ENCODE measurements at places on chromosomes 5 and 9. TPM values are rescaled to one million over a fixed set of nuclear protein-coding genes. Genes with fewer than 3 reads are reported as not detected.

DNA sequence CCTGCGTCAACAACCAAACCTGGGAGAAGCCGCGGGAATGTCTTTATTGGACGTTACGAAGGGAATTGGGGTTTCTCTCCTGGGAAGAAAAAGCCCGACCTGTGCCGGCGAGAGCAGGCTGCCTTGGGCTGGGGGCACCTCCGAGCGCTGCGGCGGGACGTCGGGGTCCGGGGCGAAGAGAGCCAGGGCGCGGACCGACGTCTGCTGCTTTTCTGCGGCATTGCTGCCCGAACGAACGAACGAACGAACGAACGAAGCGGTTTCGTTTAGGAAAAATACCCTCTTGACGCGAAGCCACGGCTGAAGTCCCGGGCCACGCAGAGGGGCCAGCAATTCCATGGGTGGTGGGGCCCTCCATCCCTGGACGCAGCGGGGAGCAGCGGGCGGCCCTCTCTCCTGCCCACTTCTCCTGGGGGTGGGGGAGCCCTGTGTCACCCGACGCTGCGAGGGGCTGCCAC is 4.8 kb upstream of the PITX1 start:
- DNase-seq, result no peak

GRCh38 chr5:64347309-64347708 is 158.5 kb upstream of the RGS7BP start:
- DNase-seq, result no peak

DNA sequence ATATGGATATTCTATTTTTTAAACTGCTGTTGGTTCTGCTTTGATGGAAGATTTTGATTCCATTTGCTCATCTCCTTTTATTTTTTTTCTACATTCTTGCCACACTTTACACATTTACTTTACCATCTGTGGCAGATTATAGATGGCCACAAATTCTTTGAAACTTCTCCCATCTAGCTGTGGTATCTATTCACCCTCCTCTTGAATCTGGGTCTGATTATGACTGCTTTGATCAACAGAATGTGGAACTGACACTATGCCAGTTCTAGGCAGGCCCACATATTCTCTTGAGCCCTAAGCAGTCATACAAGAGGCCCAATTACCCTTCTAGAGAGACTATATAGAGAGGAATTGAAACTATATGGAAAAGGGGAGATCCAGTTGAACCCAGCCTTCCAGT is 439.0 kb upstream of the PTGER4 start:
- no peak for DNase-seq

- DNase-seq, result no peak
These were observed 39.3 kb downstream of the CAPSL start for GRCh38 chr5:35898952-35899660.

DNA sequence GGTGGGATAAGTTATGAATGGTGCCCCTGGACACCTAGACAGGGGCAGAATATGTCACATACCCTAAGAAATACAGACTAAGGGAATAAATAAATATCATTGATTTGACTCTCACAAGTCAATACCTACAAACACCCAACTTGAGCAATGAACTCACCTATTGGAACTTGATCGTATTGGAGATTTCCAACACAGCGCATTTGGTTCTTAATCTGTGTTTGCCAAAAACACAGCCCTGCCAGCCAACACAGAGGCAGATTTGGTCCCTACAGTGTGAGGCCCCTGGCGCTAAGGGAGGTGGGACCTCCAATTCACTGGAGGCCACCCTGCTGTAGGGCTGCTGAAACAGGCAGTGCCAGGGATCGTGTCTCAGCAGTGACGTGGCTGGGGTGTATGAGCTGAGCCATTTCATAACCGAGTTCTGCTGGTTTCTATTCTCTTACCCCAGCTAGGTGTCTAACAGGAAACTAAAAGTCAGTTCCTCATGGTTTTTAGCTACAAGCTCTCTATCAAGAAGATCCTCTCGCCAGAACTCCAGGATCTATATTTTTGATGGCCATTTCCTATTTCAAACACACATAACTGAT is 84.5 kb downstream of the SLC1A1 start:
- DNase-seq, result no peak

DNA sequence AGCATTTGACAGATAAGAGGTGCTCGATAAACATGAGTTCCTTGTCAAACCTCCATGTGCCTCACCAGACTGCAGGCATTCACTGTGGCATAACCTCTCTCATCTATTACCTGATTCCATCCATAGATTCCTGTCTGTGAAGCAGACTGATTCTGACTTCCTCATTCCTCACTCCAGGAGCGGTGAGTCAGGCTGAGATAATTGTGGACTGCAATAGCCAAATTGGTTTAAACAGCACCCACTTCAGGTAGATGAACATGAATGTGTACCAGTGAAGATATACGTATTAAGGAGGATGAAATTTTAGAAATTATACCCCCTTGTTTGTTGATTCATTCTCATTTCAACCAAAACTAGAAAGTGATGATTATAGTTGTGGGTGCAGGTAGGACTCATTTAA is 391.2 kb downstream of the HINT1 start:
- no peak for DNase-seq

DNA sequence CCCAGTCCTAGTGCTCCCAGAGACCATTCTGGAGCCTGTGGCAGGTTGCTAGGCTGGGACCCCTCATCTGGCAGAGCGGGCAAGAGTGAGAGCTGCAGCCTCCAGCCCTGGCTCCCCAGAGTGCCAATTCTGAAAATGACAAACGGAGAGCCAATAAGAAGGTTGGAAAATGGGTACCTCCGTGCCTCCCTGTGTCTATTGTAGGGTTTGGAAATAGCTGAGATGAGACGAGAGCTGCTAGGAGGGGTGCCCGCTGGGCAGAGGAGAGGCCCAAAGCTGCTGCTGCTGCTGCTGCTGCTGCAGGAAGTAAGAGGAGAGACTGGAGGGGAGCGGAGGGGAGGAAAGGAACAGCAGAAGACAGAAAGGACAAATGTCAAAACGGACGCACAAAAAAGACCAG is 36.0 kb upstream of the FUBP3 start:
- DNase-seq, result no peak

- no peak for DNase-seq
These were observed 178.5 kb downstream of the RAB3C start for GRCh38 chr5:58761407-58761806.

DNA sequence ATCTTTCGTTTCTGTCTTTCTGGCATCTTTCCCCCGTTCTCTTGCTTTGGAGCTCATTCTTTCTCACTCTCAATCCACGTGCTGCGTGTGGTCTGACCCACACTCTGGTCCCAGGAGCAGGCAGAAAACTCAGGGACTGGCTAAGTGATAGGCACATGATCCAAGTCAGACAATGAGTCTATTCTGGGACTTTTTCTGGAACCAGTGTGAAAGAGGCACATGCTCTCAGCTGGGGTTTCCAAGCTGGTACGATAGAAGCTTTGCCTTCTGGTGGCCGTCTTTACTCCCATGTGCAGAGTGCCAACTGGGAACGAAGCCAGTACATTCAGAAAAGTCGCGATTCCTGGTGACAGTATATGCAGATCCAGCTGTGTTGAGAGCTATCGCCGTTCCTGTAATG is 94.4 kb downstream of the PDZD2 start:
- DNase-seq, result no peak

DNA sequence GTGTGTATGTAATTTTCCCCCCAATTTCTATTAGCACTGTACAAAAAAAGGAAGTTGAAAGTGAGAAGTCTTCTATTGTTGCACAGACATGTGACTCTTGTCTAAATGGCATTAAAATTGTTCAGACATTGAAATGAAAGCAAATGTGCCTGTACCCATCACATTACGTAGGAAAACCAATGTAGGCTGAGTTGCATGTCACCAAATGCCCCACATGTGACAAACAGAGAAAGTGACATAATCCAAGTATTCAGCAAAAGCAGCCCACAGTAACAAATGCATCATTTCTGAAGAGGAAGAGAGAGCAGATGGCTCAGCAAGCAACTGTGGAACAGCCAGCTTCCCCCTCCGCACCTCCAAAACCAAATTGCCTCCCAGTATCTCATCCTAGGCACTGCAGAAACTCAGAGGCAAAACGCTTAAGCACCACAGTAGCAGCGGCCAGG is 161.5 kb upstream of the NR4A3 start:
- no peak for DNase-seq

DNA sequence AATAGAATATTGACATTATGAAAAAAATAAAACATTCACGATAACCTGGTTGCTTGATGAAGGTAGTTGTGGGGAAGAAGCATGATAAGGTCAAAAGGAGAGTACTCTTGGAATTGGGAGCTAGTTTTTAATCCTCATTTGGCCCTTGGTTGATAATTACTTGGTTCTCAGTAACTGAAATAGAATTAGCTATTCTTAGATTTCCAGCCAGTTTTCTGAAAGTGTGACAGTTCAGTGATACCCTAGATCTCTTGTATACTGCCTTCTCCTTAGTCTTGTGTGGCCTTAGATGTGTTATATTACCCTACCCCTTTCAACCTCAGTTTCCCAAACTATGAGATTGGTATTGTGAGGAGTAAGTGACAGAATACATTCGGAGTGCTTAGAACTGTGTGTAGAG is 17.4 kb downstream of the MARCHF6 start:
- no peak for DNase-seq

- DNase-seq, result no peak
These were observed 62.2 kb downstream of the DMRTA1 start for GRCh38 chr9:22508790-22509189.

- no peak for DNase-seq
These were observed 11.4 kb downstream of the TTC1 start for GRCh38 chr5:160020266-160020770.

DNA sequence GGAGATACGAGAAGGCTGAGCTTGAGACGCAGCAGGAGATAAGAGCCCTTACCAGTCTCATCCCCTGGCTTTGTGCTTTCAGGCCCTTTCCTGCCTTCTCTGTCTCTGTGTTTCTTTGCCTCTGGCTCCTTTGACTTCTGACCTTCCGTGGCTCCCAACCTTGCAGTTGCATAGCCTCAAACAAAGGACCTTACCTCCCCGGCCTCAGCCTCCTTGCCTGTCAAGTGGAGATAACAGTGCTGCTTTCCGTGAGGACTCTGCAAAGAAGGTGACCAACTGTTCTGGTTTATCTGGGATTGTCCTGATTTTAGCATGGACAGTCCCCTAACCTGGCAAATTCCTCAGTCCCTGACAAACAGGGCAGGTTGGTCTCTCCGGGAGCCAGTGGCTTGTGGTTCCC is 287.8 kb upstream of the MVB12B start:
- no peak for DNase-seq

DNA sequence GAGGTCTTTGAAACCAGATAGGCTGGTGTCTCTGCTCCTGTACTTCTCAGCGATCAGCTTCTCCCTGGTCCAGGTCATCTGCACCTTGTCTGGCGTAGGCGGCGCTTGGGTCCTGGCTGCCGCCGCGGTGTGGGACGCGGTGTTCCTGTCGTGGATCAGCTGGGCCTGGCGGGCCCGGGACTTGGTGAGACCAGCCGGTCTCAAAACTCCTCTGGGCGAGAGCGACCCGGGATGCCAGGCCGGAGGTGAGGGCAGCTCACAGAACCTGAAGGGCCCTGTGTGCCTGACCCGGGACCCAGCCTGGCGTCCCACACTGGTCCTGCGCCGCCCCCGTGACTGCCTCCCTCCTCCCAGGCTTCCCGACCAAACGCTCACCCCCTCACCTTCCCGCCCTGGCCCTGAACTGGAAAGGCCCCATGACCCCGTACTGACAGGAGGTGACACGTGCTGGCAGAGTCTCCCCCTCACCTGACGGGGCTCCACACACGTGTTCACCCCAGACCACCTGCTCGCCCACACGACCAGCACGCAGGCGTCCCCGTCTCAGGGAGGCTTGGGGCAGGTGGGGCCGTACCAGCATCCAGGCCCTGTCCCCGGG is 49.0 kb downstream of the NKD2 start:
- peak; percentile 58 for DNase-seq

DNA sequence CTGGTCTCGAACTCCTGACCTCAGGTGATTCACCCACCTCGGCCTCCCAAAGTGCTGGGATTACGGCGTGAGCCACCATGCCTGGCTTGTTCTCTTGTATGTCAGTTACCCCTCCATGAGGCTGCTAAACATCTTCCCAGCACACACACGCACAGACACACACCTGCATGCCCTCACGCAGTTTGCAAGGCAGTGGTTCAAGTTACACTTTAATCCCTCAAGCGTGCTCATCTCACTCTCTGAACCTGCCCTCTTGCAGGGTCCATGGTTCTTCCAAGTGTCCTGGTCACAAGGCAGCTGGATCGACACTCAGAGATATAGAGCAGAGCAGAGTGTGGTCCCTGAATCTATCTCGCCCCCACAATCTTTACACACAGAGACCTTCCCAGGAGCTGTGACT is 34.1 kb upstream of the RUFY1 start:
- no peak for DNase-seq

- DNase-seq, result no peak
These were observed 314.7 kb upstream of the GRAMD2B start for GRCh38 chr5:126108470-126108869.

DNA sequence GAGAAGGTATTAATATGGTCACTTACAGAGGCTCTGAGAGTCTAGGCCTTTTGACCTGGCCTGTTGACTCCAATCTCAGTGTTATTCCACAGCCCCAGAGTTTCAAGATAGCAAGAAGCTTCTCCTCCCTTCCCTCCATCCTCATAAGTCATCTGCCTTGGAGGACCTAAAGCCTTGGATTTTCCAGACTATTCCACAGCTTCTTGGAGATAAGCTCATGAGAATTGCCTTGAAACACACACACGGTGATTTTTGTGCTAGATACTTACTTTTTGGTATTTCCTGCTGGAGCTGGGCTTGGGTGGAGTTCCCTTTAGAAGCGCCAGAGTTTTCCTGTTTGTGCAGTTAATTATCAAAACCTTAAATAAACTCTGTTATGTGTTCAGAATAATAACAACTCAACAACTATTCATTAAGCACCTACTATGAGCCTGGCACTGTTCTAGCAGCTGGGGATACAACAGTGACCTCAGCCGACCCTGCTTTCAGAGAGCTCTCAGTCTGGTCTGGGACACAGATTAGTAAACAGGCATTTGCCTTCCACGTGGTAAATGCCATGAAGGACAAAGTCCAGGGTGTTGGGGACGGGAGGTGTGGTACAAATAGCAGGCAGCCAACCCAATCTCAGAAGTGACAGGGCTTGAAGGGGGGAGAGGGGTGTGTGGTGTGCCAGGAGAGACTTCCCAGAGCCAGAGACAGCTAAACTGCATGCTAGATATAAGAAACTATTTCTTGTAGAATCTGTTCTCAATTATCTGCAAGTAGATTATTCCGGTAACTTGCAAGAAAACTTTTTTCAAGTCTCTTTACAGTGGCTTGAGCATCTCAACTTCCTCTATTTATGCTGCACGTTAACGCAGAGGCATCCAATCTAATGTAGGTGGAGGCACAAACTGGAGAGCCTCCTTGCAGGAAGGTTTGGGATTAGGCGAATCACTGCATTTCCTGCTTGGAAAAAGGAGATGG is 55.9 kb upstream of the KLF9 start:
- DNase-seq, result no peak

GRCh38 chr5:41598011-41598410 is 87.6 kb upstream of the PLCXD3 start:
- DNase-seq, result no peak

GRCh38 chr9:20611691-20612287 is 10.5 kb downstream of the MLLT3 start:
- no peak for DNase-seq

GRCh38 chr5:151720215-151720614 is 33.5 kb upstream of the SPARC start:
- no peak for DNase-seq

The PFN3 gene
- total RNA-seq, result not detected

The BTNL8 gene
- total RNA-seq, result not detected

The IFNA21 gene
- not detected for total RNA-seq

The PDE6A gene
- total RNA-seq, result not detected

The PCDHB6 gene
- total RNA-seq, result not detected

The ARHGEF37 gene
- total RNA-seq, result not detected

The EIF4E1B gene
- not detected for total RNA-seq

The SPATA31A3 gene
- total RNA-seq, result not detected
